NCI-H1694 treated with DMSO at 0.1 percent for 48 hours (cell line): ENCODE measurements at places on chromosomes 16 and 17.

DNA sequence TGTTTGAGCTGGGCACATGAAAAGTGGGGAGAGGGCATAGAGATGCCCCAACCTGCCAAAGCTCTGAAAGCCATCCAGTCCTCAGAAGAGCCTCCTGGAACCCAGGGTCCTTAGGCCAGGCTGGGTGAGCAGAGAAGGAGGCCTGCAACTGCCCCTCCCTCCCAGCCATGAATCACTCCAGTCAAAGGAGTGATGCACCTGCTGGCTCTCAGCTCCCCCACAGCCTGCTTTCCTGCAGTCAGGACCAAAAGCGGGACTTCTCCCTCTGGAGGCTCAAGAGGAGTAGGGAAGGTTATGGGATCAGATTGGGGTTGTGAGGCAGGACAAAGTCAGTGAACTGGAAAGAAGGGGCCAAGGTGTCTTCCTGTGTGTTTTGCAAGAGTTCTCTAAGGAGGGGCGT is 145.6 kb downstream of the TMEM132E start:
- no peak for DNase-seq

GRCh38 chr17:82447876-82448275 is 2.7 kb downstream of the CYBC1 start:
- DNase-seq, result no peak

DNA sequence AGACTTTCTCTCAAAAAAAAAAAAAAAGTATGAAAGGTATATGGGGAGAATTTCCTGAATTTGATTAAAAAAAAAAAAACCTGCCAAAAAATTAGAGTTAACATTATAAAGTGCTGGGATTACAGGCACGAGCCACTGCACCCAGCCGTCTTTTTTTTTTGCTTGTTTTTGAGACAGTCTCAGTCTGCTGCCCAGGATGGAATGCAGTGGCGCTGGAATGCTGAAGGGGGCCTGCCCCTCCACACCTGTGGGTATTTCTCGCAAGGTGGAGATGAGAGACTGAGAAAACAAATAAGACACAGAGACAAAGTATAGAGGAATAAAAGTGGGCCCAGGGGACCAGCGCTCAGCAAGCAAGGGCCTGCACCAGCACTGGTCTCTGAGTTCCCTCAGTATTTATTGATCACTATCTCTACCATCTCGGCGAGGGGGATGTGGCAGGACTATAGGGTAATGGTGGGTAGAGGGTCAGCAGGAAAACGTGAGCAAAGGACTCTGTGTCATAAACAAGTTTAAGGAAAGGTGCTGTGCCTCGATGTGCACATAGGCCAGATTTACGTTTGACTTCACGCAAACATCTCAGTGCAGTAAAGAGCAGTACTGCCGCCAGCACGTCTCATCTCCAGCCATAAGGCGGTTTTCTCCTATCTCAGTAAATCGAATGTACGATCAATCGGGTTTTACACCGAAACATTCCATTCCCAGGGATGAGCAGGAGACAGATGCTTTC is 117.2 kb downstream of the GOSR1 start:
- no peak for DNase-seq

DNA sequence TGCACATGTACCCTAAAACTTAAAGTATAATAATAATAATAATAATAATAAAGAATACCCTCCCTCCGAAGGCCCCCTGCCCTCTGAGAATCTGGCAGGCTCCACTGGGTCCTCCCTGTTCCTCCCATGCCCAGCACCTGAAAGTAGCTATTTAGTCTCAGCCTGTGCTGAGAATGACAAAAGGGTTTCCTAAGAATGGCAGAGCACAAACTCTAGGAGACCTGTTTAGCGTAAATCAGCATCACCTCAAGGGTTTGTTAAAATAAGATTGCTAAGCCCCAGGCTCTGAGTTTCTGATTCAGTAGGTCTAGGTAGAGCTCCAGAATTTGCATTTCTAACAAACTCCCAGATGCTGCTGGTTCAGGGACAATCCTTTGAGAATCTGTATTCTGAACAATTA is 606.8 kb upstream of the CDH11 start:
- DNase-seq, result no peak

DNA sequence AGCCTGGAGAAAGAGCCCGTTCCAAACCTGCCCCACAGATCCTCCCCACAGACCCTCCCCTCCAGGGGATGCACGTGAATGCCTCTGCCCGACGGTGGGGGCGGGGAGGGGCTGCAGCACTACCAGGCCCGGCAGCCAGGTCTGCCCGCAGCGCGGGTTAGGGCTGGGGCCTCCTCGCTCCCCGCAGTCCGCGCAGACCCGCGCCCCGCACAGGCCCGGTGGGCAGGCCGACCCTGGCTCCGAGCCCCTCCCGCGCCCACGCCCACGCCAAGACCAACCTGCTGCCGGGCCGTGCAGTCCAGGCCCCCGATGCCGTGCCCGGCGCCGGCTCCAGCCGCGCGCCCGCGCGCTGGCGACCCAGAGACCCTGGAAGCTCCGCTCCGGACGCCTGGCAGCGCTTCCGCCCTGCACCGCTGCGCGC is at the start of gene RPUSD1:
Gene RPUSD1, minus strand, starts transcription at position 404 of the 421 bp plus-strand sequence. CDS start 644 bp downstream, outside the sequence.
- no peak for DNase-seq

- DNase-seq, result no peak
Measured at GRCh38 chr16:53065461-53066061, 10.8 kb downstream of the CHD9 start.

DNA sequence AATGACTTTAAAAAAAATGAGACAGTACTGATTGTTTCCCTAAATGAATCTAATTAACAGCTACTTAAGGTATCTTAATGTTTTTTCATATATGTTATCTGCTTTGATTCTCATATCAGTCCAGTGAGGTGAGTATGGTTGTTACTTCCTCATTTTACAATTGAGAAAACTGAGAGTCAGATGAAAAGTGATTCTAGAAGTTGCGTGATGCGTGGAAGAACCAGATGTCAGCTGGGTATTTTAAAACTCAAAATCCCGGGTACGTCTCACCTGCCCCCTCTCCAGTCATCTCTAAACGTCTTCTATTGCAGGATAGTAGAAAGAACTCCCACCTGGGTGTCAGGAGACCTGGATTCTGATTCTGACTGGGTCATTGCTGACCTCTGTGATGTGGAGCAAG is 89.2 kb downstream of the MAP2K6 start:
- no peak for DNase-seq

GRCh38 chr16:66007717-66008116 is 358.8 kb upstream of the CDH5 start:
- DNase-seq, result no peak

DNA sequence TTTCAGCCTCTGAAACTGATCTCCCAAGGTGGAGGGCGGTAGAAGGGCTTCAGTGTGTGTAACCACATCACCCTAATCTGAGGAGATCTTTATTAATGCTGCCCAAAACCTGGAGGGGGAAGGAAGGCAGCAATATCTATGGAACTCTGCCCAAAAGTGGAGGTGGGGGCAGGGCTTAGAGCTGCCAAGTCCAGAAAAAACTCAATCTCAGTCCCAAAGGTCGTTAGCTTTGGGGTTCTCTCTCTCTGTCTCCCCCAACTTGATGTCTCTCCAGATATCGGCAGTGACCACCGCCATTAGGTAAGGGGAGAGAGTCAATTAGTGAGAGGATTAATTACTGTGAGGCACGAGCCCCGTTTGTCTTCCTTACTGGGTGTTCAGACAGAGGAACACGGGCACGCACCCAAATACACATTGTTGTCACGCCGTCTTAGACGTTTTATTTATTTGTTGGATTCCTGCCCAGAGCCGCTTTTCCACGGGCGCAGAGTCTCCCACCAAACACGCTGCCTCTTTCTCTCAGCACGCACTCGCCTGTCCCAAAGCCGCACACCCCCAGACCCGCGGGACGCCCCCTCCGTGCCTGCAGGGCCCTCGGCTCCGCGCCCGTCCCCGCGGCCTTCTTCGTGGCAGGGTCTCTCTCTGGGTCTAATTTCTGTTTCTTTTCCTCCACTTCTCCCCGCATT is 5.4 kb upstream of the LHX1 start:
- DNase-seq, result no peak

- no peak for DNase-seq
Measured at GRCh38 chr17:50430821-50431618, 5.0 kb downstream of the ACSF2 start.

DNA sequence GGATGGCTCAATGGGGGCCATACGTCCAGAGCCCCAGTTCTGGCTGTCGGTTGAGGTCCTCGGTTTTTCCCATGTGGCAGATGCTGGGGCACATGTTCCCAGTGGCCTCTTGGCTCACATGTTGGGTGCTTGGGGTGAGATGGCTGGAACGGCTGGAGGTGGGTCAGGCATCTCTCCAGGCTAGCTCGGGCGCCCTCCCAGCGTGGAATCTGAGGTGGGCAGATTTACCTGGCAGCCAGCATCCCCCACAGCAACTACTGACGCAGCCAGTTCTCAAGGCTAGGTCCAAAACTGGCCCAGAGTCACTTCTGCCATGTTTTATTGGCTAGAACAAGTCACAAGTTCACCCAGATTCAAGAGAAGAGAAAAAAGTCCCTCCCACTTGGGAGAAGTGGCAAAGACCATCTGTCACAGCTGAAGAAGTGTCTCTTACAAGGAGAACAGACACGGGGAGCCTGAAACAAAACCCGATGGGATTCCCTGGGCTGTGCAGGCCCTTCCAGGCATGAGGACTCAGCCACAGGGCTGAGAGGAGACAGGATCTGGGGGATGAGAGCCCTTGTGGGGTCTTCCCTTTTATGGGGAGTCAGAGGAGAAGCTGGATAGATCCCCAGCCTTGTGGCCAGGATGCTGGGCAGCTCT is 15.2 kb downstream of the ACE start:
- no peak for DNase-seq

DNA sequence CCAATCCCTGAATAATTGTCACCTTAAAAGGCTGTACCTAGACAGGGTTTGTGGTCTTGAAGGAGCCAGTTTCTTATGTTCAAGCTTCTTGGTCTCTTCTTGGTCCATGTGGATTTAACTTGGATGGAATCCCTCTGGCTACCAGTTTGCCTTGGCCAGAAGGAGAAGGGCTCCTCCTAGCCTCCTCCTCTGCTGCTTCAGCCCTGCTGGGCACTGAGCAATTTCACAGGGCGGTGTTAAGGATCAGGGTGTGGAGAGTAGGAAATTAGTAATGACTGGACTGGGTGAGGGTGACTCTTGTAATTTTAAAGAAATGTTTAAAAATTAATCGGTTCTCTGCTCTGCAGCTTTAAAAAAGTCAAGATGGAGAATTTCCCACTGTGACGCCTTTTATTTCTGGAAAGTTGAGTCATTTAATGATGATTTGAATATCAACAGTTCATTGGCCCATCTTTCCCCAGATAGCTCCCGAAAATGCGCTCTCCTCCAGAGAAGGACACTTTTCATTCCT is 96.4 kb downstream of the MSI2 start:
- no peak for DNase-seq

DNA sequence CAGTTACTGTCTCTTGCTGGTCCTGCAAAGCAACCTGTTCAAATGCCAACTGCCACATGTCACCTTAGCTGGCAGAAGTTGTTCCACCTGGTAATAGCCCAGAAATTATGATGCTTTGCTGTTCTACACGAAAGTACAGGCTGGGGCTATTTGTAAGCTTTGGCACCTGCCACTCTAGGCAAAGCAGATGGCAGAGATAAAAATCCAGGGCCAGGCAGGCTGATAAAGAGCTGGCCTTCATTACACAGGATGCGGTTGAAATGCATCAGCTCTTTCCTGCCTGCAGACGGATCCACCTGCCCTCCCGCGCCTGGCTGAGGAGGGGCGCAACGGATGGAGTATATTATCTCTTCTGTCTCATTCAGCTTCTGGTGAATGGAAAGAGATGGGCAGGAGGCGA is 29.3 kb upstream of the KDM8 start:
- peak; percentile 8 for DNase-seq

DNA sequence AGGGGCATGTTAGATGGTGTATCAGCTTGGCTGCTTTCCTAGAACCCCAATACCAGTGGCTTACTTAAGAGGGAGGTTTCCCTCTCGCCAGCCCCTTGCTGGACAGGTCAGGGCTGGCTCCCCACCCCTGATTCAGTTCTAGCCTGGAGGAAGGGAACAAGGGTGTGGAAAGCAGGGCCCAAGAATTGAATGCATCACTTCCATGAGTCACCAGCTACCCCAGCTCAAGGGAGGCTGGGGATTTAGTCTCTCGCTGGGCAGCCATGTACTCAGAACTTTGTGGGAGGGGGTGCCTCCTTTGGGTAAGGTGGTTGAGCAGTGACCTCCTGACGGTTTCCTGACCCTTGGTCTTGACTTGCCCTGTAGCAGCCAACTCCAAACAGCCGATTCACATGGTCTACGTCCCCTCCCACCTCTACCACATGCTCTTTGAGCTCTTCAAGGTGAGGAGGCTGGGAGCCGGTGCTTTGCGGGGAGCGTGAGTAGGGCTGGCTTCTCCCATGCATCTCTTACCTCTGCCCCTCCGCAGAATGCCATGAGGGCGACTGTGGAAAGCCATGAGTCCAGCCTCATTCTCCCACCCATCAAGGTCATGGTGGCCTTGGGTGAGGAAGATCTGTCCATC is 12.8 kb downstream of the PDK2 start:
- DNase-seq, result no peak

GRCh38 chr17:74135391-74136167 is 67.9 kb upstream of the RPL38 start:
- DNase-seq, result no peak

DNA sequence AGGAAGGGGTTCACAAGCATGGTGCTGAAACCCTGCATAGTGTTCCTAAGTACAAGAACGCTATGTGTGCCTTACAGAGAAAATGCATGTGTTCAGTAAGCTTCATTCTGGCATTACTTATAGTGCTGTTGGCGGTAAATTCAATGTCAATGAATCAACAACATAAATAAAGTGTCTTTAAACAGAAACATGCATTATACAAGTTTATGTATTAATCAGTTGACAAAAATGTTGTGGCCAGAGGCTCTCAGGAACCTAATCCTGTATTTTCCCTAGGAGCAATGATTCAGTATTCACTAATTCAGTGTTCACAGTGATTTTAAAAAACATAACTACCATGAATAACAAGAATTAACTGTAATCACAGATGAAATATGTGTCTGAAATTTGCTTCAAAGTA is 47.1 kb upstream of the MYOCD start:
- no peak for DNase-seq

GRCh38 chr17:8628172-8628571 is 2.4 kb downstream of the MYH10 start:
- DNase-seq, result no peak

- no peak for DNase-seq
Measured at GRCh38 chr17:78824240-78824639, 16.4 kb downstream of the USP36 start.

DNA sequence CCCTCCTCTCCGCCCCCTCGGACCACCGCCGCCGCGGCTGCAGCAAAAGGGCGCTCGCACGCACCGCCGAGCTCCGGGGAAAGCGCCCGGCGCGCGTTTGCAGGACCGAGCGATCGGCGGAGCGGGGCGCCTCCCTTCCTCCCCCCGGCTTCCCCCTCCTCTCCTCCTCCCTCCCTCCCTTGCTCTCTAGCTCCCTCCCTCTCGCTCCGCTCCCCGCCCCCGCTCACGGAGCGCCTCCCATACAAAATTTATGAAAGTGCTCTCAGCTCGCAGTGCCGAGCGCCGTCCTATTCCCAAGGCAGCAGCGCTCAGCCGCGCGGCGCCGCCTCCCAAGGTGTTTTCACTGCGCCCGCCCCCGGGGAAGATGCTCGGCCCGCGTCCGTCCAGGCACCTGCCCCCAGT is at the start of gene RTN4RL1:
Gene RTN4RL1, minus strand, starts transcription at position 115 of the 402 bp plus-strand sequence. CDS start 469 bp downstream, outside the sequence.
- DNase-seq, result peak; percentile 73
